ENCODE measurements at places on chromosomes 16 and 17.

DNA sequence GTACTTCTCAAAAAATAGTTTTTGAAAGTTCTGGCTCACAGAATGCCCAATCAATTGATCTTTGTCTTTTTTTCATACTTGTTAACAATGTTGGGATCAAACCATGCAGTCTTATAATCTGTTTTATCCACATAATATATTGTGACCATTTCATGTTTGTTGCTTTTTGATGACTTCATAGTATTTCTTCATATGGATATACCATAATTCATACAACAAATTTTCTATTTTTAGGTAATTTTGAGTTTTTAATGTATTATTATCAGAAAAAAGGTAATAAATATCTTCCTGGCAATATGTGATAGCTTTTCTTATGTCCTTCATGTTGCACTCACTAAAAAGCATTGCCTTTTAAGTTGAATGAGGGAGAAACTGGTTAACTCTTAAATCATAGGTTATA, 44.8 kb downstream of the TBC1D26 start:
- no peak for DNase-seq

GRCh38 chr16:56789360-56789759, 59.4 kb downstream of the NUP93 start:
- no peak for DNase-seq

GRCh38 chr17:69117855-69118784, 23.6 kb downstream of the ABCA6 start:
- DNase-seq: no peak

GRCh38 chr17:38731526-38732294, 1.6 kb downstream of the CISD3 start:
- no peak for DNase-seq

DNA sequence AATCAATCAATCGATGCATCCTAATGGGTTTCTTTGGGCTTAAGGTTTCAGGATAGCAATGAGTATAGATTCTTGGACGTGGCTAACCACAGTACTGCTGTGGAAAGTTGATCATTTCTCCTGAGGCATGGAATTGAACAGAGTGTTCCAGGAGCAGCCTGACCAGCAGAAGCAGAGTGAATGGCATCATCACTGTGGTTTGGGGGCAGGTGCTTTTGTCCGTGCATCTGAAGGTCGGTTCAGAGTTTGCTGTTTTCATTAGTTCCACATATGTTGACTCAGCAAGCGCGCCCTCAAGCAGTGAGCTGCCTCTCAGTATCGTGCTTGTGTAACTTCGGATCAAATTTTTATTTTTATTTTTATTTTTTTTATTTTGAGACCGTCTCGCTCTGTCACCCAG, 24.9 kb downstream of the KIAA0513 start:
- DNase-seq: no peak

DNA sequence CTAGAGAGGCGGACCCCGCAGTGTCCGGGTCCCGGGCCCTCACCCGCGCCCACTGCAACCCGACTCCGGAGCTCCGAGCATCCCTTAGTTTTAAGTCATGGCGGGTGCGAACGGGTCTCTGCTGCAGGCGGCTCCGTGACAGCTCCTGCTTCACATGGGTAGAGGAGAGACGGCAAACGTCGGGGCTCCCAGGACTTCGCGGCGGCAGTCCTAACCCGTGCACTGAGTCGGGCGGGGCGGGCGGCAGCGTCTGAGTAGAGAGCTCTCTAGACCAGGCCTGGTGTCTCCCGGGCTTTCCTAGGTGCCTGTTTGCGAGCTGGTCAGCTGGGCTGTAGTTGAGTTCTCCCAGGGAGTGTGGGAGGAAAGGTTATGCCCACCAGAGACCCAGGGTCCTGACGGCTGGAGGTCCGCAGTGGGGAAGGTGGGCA, 345 bp downstream of the TSC2 start:
- DNase-seq: no peak

- no peak for DNase-seq
Observed at GRCh38 chr17:48368352-48368908, 61.6 kb downstream of the SKAP1 start.

GRCh38 chr17:38428643-38429371, 543 bp downstream of the ARHGAP23 start:
- no peak for DNase-seq

- no peak for DNase-seq
Observed at GRCh38 chr17:81135505-81136278, 29.6 kb upstream of the PVALEF start.

- peak; percentile 64 for DNase-seq
Observed at GRCh38 chr17:7436556-7437368, 1.5 kb downstream of the TMEM102 start.

DNA sequence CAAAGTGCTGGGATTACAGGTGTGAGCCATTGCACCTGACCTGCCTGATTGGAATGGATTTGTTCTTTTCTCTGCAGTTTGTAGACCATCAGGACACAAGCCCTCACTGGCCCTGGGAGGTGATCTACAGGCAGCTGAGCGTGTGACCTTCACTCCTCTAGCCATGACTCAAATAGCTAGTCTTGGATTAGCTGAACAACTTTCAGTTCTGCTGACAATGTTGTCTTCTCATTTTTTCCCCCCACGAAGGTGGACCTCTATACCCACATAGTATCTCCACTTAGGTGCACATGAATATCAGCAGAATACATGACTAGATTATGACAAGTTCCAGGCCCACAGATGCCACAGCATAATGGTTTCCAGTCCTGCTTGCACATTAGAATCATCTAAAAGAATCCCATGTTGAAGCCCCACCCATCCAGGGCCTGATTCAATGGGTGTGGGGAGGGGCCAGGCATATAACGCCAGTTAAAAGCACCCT, 36.8 kb downstream of the HS3ST3B1 start:
- DNase-seq: no peak

DNA sequence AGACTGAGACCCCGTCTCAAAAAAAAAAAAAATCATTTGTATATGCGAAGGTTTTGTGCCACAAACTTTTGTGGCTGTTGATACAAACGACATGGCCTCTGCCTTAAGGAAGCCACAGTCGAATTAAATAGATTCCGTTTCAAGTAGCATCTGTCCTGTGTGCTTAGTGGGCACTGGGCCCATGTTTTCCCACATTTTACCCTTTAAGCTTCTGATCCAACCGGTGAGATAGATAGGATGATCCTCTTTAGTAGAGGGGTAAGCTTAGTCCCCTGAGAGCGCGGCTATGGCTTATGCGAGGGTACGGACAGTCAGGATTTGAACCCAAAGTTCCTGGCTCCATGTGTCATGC, 776 bp upstream of the TMEM219 start:
- no peak for DNase-seq

GRCh38 chr17:46195939-46196716, 2.9 kb upstream of the KANSL1 start:
- no peak for DNase-seq

DNA sequence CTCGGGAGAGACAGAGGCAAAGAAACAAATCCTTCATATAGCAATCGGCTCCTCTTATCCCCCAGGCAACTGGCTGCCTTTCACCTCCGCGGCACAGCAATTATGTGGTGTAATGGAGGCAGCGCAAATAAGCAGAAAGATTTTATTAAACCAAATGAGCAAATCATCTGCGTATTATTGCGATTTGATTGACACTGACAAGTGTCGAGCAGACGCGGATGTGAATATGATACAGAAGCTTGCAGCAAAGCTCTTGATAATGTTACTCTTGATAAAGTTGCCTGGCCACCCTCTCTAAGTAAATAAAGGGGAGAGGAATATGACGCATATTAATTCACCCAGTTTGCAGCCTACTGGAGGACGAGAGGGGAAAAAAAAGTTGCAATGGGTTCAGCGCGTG, 26.5 kb upstream of the AKTIP start:
- DNase-seq: no peak

- no peak for DNase-seq
Observed at GRCh38 chr17:82959242-82959930, 119.6 kb upstream of the ZNF750 start.

DNA sequence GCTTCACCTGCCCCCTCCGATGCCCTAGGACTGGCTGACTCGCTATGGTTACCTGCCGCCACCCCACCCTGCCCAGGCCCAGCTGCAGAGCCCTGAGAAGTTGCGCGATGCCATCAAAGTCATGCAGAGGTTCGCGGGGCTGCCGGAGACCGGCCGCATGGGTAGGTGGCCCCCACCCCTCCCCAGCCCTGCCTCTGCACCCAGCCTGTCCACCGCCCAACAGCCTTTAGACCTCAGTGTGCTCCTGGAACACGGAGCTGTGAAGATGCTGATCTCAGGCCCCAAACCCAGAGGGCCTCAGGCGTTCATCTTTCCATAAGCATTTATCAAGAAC, 993 bp downstream of the MMP25 start:
- DNase-seq: no peak

DNA sequence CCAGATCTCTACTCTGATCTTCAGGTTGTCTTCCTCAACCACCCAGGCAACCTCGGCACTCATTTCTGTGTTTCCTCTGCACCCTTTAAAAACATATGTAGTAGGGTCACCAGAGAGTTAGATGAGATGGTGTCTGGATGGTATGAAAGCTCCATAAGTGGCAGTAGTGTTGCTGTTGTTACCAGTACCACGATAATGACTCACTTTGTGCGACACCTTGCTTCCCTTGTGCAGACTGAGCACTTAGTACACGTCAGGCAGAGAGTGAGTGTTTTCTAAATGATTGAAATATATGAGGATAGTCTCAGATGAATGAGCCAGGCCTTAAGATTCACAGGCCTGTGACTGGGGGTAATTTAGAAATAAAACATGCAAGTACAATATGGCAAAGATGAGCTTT, 188.7 kb downstream of the MAF start:
- no peak for DNase-seq

GRCh38 chr17:27531469-27531961, 75.3 kb downstream of the KSR1 start:
- no peak for DNase-seq

DNA sequence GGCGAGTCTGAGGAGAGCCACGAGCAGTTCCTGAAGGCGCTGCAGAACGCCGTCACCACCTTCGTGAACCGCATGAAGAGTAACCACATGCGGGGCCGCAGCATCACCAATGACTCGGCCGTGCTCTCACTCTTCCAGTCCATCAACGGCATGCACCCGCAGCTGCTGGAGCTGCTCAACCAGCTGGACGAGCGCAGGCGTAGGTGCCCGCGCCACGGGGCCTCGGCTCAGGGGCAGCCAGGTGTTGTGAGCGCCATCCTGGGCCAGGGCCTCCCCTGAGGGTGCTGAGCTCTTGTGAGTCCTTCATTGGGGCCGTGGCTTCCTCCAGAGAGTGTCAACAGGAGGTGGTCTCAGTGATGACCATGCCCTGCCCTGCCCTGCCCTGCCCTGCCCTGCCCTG, 7.4 kb upstream of the MRPL12 start:
- DNase-seq: no peak

DNA sequence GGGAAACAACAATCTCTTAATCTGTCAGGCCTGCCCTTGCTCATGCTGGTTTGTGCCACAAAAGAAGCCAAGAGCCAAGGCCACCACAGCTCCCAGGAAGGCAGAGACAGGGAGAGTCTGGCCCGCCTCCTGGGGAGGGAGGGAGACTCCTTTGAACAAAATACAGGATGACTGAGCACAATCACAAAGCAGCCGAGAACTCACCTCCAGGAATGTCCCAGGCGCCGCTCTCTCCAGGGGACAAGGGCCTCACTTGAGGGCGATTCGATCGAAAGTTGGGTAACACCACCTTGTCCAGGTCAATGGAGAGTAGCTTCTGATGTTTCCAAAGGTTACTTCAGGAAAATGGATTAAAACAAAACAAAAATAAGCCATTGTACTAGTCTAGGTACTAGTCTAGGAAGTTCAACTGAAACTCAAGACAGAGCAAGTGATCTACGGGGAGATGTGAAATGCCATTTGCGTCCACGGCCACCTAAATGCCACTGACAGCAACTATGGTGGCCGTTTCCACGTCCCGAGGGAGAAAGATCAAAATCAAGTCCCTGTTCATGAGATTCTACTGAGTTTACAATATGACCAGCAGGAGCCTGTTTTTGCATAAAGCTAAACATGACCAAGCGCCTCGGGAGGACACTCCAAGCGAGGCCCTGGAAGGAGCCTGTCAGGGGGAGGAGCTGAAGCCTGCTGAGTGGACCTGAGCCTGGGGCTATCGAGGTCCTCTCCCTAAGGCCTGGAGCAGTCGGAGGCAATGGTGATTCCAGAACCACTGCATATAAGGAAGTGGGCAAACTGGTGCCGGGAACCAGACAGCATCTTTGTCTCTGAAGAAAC, 13.4 kb upstream of the SLC38A8 start:
- no peak for DNase-seq

GRCh38 chr17:45718791-45719190, 65.3 kb upstream of the CRHR1 start:
- DNase-seq: no peak

- DNase-seq: no peak
Observed at GRCh38 chr17:42750739-42751344, 6.0 kb upstream of the EZH1 start.

DNA sequence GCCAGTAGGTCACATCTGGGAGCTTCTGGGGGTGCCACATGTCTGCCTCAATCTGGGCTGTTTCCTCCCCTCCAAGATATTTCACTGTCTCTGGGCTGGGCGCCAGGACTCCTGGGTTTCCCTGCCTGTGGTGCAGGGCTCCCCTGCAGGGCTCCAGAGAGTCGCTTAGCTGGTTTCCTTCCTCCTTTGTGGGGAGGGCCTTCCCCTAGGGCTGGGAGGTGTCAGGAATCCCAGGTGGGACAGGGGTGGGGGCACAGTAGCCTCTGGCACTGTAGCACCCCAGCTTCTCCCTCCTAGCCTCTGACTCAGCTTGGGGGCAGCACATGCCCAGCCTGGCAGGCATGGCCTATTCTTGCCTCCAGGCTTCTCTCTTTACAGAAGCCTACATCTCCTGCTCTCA, 2.6 kb downstream of the RARA start:
- no peak for DNase-seq

DNA sequence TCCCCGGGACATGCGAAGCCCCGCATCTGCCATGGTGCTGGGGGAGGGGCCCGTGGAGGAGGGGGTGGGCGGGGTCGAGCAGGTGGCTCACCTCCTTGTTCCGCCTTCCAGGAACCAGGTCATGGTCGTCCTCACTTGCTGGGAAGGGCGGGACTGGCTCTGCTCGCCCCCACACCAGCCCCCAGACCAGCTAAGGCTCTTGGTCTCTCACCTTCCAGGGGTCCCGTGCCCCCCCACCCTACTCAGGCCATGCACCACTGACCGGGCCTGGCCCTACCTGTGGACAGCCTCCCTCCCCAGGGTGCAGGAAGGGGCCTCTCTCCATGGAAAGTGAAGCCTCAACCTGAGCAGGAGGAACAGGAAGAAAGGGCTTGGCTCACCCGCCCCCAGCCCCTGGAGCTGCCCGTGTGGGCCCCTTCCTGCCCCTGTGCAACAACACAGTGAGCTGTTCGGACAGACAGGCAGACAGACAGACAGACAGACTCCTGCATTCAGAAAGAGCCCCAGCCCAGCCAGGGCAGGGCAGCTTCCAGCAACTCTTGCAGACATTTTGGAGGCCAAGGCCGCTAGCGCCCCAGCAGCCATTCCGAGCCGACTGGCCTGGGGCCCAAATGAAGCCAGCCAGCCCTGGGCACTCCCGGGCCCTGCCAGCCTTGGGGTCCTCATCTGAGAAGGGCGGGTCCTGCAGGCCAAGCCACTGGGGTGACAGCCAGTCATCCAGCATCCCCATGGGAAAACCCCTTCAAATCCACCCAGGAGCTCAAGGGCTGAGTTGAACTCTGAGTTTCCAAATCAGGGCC, 8.1 kb upstream of the KREMEN2 start:
- no peak for DNase-seq
